Pancreas (tissue), 10 donors: ENCODE measurements at places on chromosomes 13 and 19. TPM values are rescaled to one million over a fixed set of nuclear protein-coding genes. Genes with fewer than 3 reads are reported as not detected.

Gene B3GNT8
- 1.8 TPM for total RNA-seq

Gene CGB2
- not detected for total RNA-seq

Gene PODNL1
- total RNA-seq, result 0.95 TPM

Gene ZNF784
- 3.7 TPM for total RNA-seq

Gene ADGRE3
- total RNA-seq, result not detected

Gene SIGLEC9
- total RNA-seq, result 2.7 TPM

Gene CNN1
- total RNA-seq, result 3.6 TPM

Gene IRF3
- 34.5 TPM for total RNA-seq

Gene OR10H1
- total RNA-seq, result not detected

Gene BEST2
- not detected for total RNA-seq

Gene WDR87
- total RNA-seq, result not detected

Gene LRRC8E
- 5.6 TPM for total RNA-seq

Gene ODAD3
- 0.20 TPM for total RNA-seq
